Caco-2 (cell line): ENCODE measurements at places on chromosomes 4 and X. TPM values are rescaled to one million over a fixed set of nuclear protein-coding genes. Genes with fewer than 3 reads are reported as not detected.

DNA sequence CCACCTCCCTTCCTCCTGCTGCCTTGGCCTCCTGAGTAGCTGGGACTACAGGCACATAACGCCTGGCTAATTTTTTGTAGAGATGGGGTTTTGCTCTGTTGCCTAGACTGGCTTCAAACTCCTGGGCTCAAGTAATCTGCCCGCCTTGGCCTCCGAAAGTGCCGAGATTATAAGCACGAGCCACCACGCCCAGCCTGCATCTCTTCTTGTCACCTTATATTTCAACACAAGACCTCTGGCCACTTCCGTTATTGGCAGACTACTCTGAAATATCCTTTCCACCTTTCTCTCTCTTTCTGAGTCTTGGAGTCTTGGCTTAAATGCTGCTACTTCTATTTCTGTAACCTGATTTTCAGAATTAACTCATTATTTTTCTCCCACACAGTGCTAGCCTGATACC, 5.6 kb downstream of the KIAA0232 start:
- no peak for DNase-seq

SATL1 gene
- total RNA-seq, result 0.19 and 0.45 TPM in 2 replicates

HTN1 gene
- not detected in 2 replicates for total RNA-seq

DNA sequence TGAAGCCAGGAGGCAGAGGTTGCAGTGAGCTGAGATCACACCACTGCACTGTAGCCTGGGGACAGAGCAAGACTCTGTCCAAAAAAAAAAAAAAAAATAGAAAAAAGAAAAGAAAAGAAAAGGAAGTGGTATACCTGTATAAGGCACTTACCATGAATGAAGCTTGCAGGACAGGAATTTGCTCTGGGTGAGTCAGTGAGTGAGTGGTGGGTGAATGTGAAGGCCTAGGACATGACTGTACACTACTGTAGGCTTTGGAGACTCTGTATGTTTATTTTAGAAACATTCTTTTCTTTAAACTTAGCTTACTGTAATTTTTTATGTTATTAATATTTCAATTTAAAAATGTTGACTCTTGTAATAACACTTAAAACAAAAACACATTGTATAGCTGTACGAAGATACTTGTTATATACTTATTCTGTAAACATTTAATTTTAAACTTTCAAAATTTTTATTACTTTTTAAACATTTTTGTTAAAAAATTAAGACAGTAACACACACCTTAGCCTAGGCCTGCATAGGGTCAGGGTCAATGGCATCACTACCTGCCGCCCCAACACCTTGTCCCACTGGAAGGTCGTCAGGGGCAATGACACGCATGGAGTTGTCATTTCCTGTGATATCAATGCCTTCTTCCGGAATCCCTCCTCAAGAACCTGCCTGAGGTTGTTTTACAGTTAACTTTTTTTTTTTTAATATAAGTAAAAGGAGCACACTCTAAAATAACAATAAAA, 78.7 kb downstream of the CLNK start:
- DNase-seq, result no peak

DNA sequence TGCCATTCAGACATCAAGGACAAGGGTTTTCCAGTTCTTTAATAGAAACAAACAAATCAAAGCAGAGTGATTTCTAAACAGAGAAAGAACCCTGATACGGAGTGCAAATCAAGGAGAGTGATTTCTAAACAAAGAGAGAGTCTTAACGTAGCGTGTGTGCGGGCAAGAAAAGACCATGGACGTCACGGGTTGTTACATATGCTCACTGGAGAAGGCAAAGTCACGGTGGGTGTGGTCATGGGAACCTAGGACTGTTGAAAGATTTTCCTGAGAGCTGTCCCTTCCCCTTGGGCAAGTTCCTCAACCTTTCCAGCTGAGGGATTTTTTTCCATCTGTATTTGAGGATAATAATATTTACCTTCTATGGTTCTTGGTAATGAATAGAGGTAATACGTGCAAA, 95.0 kb upstream of the SLC34A2 start:
- no peak for DNase-seq

CC2D2A gene
- total RNA-seq, result 7.3 and 12.3 TPM in 2 replicates

- DNase-seq, result peak; percentile 67
Observed at GRCh38 chr4:90174621-90175023, 47.4 kb downstream of the CCSER1 start.

CCSER1 gene
- 3.6 and 4.1 TPM in 2 replicates for total RNA-seq

DDX3X gene
- total RNA-seq, result 281 and 302 TPM in 2 replicates

SPINK2 gene
- not detected in 2 replicates for total RNA-seq

TXK gene
- total RNA-seq, result 0.63 and 1.7 TPM in 2 replicates

GRCh38 chr4:30056016-30056766, 664.0 kb upstream of the PCDH7 start:
- no peak for DNase-seq

CXCL6 gene
- total RNA-seq, result not detected in 2 replicates

- DNase-seq, result no peak
Observed at GRCh38 chr4:6465955-6466354, 6.5 kb downstream of the PPP2R2C start.
